ENCODE measurements at places on chromosomes 7 and 10.
A peak's percentile ranks its signal among the peaks of the same experiment; 100 is the strongest.

DNA sequence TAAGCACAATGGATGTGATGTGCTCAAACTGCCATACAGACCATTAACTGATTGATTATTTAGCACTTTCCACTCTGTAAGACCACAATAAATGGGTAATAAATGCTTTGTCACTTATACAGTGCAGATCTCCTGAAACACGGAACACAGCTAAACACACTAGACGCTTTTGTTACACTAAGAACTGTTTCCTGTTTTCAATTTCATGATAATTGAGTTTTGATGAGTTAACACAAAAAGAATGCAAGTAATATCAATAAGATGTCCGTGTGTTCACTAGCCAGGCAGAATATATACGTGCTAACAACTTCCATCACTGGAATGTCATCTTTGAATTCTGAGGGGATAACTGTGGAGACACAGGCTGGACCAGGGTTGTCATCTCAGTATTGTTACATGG is 178.8 kb downstream of the SKAP2 start:
- DNase-seq: no peak

DNA sequence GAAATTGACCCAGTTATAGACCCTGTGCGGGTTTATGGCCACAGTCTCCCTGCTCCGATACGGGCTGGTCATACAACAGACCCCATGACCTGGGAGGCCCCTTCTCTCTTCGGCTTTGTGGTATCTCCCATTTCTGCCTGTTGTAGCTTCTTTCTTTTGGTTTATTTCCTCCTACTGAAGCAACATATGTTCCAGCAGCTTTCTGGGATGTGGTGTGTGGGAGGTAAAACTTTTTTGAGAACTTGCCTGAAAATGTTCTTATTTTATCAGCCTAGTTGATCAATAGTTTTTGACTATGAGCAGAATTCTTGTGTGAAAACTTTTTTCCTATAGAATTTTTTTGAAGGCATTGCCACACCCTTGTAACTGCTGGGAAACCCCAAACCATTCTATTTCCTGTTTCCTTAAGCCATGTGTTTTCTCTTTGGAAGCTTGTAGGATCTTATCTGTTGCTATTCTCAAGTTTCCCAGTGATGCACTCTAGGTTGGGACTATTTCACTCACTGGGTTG is 80.0 kb downstream of the DAGLB start:
- no peak for DNase-seq

DNA sequence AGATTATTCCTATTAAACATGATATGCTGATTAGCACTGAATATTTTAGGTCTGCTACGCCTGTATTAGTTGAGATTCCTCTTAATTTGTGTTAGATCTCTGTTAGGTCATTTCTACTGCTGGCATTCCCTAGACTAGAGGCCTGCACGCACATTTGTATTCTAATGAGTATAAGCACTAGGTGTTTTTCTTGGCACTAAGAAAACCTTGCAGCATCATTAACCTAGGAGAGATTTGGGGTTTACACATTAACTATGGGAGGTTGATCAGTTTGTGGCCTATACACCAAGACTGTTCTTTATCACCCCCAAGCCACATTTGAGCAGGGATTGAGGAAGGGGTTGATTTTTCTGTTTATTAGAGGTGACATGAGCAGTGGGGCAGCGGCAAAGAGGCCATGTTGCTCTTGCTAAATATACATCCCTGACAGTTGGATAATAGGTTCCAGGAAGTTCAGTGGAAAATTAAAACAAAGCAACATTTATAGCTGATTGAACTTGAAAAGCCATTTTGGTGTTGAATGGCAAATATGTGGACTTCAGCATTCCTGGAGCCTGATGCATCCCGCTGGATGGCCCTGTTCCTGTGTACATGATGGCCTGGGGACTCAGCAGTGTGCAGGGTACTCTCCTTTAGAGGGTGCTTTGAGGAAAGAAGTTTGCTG is 65.2 kb downstream of the GBF1 start:
- DNase-seq: peak; percentile 9

- no peak for DNase-seq
Measured at GRCh38 chr7:45092100-45092930, 3.5 kb upstream of the NACAD start.

DNA sequence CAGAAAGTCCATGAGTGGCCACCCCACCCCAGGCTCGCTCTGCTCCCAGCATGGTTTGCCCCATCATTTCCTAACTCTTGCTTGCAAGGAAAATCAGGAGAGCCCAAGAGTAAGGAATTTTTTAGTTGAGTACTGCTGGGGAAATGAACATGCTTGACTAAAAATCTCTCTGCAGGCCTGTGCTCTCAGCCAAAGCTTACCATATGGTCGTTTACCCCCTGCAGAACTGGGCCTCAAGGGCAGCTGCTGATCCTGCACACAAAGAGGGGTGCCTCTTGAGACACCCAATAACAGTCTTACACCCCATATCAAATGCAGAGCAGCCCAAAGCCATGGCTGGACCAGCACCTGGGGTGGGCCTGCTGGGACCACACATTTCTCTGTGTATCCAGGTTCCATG is 183.2 kb downstream of the CXCL12 start:
- DNase-seq: no peak

- peak; percentile 41 for DNase-seq
Measured at GRCh38 chr10:22477334-22478287, 132.3 kb downstream of the SPAG6 start.

DNA sequence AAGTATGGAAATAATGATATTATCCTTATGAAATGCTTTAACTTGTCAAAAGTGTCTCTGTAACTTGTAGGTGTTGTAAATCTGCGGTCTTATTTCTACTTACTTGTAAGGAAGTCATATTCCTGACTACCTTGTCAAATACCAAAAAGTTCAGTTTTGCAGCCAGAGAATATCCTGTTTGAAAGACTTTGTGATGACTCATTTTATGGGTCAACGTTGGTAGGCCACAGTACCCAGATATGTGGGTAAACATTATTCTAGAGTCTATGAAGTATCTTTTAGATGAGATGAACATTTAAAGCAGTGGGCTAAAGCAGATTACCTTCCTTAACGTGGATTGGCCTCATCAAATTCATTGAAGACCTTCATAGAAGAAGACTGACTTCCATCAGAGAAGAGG is 195.3 kb downstream of the PPP1R9A start:
- no peak for DNase-seq

DNA sequence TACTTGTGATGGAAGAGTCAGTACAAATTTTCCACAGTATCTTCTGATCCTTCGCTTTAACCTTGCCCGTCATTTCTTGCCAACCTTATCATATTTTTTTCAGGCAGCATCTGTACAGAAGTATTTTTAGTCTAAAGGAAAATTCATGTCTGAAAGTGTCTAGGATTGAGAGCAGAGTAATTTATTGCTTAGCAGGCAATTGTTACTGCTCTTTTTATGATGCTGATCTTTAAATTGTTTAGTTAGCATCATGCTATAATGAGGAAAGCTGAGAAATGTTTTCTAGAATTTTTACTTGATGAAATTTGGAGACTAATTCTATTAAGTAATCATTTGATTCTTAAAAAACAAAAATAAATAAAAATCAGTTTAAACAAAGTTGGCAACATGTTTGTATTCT is 20.6 kb downstream of the KAT6B start:
- DNase-seq: no peak

GRCh38 chr7:11252011-11252607 is 278.4 kb downstream of the PHF14 start:
- DNase-seq: no peak

DNA sequence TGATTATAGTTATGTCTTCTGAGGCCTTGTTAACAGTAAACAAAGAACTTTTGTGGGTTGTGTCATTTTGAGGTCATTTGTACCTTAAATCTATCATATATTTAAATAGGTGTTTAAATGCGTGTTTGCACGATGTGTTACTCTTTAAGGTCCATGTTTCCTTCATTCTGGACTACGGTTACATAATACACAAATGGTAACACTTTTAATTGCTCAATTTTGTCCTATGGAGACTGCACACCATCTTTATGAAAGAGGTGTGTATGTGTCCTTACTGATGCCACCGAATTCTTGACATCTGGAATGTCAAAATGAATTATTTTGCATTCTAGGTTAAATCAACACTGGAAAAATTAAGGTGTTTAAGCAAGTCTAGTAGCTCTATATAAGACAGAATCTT is 1.7 kb downstream of the PALS2 start:
- DNase-seq: no peak

- peak; percentile 54 for DNase-seq
Measured at GRCh38 chr7:132500727-132501440, 75.4 kb downstream of the PLXNA4 start.

GRCh38 chr10:60246382-60246781 is 143.3 kb downstream of the ANK3 start:
- no peak for DNase-seq

GRCh38 chr7:25117226-25118047 is 7.6 kb downstream of the CYCS start:
- DNase-seq: no peak

GRCh38 chr10:126422567-126422966 is 34.3 kb upstream of the ADAM12 start:
- DNase-seq: no peak

DNA sequence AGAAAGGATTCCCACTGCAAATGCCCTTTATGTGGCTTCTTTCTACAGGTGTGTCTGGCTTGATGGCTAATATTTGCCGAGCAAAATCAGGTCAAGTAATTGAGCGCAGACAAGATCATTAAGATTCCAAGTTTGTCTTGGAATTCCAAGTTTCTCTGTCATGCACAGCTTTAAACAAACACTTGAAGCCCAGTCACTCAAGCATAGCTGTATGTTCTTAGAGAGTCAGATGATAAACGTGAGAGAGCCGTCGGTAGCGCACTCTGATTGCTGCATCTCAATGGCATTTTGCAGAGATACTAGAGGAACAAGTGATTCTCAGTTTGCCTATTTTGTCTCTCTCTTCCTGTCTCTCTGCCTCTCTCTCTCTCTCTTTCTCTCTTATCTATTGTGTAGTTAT is 658 bp downstream of the DMBT1 start:
- DNase-seq: no peak

Data from H1 (cell line).